ENCODE measurements at places on chromosomes 3 and 15.

GRCh38 chr3:115571413-115571812 is 51.9 kb upstream of the GAP43 start:
- no peak for DNase-seq

GRCh38 chr3:25107918-25108617 is 320.0 kb upstream of the RARB start:
- no peak for DNase-seq

- peak; percentile 25 for DNase-seq
Measured at GRCh38 chr3:15726043-15726442, 71.7 kb downstream of the ANKRD28 start.

DNA sequence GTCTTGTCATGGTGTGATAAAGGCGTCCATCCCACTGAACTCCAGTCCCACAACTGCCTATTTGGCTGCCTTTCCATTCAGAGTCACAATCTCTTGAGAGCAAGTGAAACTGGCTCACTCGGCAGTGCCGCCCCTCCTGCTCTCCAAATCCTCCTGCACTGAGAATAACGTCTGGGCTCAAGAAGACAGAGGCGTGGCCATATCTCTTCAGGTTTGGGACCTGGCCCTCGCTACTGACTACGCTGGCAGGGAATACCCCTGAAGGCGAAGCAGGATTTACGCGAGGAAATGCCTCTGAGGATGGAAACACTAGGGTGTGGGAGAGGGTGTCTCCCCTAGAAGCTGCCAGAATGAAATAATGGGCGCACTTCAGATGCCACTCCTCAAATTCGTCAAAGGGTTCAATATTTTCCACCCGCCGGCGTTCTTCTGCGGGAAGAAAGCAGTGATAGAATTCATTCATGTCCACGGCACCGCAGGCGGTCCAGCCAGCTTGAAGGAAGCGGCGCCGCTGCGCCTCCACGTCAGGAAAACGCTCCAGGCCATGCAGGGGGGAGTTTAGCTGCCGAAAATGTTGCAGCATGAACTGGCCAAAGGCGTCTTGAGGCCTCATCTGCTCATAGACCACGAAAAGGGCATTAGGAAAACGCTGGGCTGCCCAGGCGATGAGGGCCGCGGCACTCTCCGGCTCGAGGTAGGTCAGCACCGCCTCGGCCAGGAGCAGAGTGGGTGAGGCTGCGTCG is 985 bp downstream of the LCMT2 start:
- DNase-seq = peak; percentile 20

- DNase-seq = peak; percentile 23
Measured at GRCh38 chr15:85443593-85444087, 63.2 kb downstream of the AKAP13 start.

DNA sequence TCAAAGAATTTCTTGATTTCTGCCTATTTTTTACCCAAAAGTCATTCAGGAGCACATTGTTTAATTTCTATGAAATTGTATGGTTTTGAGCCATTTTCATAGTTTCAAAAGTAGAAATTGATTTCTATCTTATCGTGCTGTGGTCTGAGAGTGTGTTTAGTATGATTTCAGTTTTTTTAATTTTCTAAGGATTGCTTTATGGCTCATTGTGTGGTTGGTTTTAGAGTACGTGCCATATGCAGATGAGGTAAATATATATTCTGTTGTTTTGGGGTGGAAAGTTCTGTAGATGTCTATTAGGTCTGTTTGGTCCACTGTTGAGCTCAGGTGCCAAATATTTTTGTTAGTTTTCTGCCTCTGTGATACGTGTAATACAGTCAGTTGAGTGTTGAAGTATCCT is 487.1 kb upstream of the CBLB start:
- DNase-seq = no peak

- DNase-seq = peak; percentile 50
Measured at GRCh38 chr15:38961931-38962330, 397.3 kb upstream of the RASGRP1 start.

GRCh38 chr15:32778391-32779176 is 60.8 kb downstream of the GREM1 start:
- DNase-seq = no peak

GRCh38 chr3:187025656-187026316 is 95.5 kb downstream of the ST6GAL1 start:
- DNase-seq = no peak

Data from fibroblast of upper back skin (primary cell).